ENCODE measurements at places on chromosomes 2 and 18.

DNA sequence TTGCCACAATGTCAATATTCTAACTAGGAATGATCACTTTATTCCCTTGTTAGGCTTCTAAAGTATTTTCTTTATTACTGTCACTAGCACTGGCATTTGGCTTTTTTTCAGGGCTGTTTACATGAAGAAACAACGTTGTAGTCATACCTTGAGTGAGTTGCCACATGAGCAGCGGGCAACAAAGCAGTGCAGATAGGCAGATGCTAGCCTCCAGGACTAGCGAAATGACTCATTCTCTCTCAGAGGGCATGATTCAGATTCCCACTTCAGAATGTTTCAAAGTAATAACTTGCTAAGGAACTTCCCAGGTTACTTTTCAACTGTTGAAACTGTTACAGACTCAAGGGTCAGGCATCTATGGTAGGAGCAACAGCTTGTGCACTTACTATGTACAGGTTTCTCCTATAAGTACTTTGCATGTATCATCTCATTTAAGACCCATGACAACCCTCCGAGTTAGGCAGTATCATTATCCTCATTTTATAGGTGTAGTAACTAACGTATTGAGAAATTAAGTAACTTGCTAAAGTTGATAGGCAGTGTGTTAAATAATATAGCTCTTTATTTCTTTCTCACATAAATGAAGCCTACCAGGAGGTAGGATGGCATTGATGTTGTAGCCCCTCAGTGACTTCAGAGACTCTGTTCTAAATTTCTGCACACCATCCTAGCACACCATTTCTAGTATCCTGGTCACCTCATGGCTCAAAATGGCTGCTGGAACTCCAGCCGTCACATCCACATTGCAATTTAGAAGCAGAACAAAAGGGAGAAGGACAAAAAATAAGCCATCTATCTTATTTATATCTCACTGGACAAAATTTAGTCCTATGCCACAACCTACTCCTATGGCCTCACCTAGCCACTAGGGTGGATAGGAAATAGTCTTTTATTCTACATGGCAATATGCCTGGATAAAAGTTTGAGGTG lies 83.3 kb downstream of the ICOS start:
- peak; percentile 50 for DNase-seq

- DNase-seq, result no peak
Measured at GRCh38 chr2:102367331-102367971, 11.9 kb downstream of the IL18R1 start.

DNA sequence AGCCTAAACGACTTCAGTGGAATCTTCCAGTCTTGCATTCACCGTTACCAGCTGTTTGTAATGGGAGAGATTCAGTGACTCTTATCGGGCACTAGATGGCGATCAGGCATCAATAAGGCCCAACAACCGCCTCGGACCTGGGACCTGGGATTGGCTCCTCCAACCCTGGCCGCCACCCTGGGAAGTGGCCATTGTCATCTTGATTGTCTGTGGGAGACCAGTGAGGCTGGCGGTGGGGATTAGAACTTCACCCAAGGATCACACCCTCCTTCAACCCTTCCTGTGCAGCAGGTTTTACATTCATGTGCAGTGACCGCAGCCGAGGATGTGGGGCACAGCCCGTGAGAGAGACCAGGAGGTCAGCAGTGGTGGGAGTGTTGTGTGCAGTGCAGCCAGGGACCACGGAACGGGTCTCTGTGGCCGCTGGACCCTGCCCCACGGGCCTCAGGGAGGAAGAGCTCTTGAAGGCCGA lies 85.3 kb downstream of the SPP2 start:
- peak; percentile 67 for DNase-seq

DNA sequence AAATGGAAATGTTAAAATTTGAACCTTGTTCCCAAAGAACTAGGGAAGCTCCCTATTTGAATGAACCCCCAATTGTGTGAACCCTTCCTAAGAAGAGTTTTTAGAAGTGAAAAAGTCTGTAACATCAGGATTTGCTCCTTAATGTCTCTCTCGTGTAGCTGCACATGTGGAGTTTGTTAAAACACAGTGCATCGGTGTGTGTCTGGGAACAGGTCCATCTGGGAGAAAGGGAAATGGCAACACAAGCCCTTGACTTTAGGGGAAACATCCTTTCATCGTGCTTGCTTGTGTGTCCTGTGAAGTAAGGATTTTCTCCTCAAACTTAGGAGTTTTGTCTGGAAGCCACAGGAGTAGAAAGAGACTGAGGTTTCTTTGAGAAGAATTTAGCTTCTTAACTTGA lies 203.9 kb downstream of the PRKCE start:
- DNase-seq, result no peak

DNA sequence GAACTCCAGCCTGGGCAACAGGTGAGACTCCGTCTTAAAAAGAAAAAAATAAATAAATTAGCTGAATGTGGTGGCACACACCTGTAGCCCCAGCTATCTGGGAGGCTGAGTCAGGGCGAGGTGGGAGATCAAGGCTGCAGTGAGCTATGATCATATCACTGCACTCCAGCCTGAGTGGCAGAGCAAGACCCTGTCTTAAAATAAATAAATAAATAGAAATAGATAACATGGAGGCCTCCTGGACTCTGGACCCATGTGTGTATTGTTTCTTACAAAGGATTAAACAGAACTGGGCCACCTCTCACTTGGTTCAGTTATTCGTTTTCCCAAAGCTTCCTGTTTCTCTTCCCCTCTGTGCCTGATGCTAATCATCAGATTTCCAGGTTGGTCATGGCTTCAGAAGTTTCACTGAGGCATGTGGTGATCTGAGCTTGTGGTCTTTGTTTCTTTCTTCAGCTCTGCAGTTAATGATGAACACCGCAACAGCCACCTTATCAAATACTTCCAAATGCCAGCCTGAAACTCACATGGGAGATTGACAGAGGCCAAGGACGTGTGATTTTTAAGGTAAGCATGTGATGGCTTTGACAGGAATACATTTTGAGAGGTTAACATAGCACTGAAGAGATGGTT lies 83.3 kb upstream of the MAP4K4 start:
- no peak for DNase-seq

Data from iris pigment epithelial cell (primary cell).